ENCODE measurements at places on chromosomes 12 and 14.

DNA sequence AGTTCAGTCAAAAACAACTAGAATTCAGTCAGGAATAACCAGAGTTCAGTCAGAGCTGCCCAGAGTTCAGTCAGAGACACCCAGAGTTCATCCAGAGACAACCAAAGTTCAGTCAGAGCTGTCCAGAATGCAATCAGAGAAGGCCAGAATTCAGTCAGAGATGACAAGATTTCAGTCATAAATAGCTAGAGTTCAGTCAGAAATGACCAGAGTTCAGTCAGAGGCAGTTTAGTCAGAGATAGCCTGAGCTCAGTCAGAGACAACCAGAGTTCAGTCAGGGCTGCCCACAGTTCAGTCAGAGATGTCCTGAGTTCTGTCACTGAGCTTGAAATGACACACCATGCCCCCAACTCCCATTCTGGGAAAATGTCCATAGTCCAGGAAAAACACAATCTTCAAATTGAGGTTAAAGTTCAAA, 1102.8 kb downstream of the BCL11B start:
- DNase-seq = no peak

GRCh38 chr12:47087088-47087688, 7.4 kb upstream of the AMIGO2 start:
- no peak for DNase-seq

DNA sequence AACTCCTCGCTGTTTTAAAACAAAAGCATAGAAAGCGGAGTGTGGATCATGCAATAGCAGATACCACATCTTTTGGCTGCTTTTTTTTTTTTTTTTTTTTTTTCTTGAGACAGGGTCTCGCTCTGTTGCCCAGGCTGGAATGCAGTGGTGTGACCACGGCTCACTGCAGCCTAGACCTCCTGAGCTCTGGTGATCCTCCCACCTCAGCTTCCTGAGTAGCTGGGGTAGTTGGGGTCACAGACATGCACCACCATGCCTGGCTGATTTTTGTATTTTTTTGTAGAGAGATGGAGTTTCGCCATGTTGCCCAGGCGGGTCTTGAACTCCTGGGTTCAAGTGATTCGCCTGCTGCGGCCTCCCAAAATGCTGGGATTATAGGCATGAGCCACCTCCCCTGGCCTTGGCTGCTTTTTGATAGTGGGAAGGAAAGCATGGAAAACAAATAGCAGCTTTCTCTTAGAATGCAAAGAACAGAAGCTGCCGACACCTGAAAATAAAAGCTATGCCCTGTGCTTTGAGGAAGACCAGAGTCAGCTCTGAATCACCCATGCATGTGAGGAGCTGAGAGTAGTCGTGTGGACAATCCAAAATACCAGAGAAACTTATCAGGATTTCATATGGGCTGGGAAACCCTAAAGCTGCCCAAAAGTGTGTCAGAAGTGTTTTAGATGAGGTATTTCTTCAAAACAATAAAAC, 3.6 kb upstream of the ELK3 start:
- DNase-seq = no peak

DNA sequence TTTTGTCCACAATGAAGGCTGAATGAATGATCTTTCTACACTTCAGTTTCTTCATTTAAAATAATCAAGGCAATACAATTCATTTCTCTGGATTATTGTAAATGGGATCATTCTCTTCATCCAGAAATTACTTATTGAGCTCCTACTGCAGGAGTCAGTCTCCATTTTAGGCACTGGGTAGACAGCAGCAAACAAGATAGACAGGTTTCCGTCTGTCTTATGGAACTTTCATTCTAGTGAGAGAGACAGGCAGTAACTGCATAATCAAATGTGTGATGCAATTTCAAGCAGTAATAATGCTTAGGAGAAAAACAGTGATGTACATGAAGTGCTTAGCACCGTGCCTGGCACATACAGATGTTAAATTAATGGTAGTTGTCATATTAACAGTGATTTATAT, 118.9 kb downstream of the SUDS3 start:
- DNase-seq = no peak

- DNase-seq = no peak
These were observed 43.9 kb downstream of the SLC15A4 start for GRCh38 chr12:128779901-128780300.

DNA sequence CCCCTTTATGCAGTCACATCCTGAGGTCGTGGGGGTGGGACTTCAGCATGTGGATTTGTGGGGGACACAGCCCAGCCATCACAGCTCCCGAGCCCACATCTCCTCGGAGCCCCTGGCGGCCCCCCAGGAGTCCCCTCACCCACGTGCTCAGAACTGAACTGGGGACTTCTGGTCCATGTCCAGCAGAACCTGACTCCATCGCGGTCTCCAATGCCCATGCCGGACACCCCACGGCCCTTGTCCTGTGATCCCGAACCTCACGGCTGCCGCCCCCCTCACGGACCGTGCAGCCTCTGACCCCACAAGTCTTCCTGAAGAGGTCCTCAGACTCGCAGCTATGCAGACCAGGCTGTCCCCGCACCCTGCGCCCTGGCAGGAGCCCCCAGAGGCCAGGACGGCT, 13.5 kb upstream of the FBRSL1 start:
- no peak for DNase-seq

GRCh38 chr12:69927164-69927563, 102.1 kb downstream of the MYRFL start:
- DNase-seq = no peak

- DNase-seq = no peak
These were observed 319.4 kb downstream of the CACNA1C start for GRCh38 chr12:2372178-2372577.

- no peak for DNase-seq
These were observed 112.5 kb downstream of the MED13L start for GRCh38 chr12:116165036-116165425.

DNA sequence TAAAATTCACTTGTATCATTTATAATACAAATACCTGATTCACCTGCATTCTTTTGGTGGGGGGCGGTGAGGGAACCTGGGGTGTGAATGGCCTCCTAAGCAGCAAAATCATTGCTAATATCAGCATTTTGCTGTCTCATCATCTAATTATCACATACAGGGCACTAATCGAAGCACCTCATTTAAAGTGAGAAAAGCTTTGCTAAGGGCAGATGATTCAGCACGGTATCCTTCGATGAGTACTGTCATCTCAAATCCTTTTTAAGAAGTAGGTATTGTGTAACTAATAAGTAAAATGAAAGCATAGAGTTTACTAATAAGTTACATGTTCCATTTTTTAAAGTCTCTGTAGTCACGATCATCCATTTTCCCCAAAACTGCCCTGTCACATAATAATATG, 278.1 kb upstream of the SOX5 start:
- no peak for DNase-seq

DNA sequence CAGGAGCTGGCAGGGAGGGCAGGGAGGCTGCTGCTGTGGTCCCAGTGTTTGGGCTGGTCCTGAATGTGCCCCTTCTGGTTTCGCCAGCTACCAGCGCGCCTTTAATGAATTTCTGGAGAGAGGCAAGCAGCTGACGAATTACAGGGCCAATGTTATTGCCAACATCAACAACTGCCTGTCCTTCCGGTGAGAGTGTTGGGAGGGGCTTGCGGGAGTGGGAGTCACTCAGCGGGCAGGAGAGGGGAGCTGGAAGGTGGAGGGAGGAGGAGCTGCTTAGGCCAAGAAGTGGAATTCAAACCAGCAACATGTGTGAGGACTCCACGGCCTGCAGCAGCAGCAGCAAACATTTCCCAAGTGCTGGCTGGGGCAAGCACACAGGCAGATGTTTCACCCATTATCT, 7.7 kb downstream of the TNFAIP2 start:
- no peak for DNase-seq

- no peak for DNase-seq
These were observed 1163.7 kb downstream of the AACS start for GRCh38 chr12:126228936-126229335.

DNA sequence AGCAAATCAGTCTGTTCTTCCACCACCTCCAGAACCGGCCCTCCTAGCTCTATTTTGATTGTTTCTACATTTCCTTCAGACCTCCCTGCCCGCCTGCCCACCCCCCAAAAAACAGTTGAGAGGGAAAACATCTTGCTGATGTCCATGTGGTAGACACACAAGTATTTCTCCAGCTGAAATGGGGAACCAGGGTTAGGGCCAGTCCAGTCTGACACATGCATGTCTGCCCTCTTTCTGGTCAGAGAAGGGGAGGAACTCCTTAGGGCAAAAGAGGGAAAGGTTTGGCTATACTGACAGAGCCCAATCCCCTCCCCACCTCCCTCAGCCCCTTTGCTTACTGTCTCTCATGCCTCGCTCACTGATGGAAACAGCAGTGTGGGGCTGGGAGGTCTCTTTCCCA, 3.4 kb downstream of the CD9 start:
- no peak for DNase-seq

- no peak for DNase-seq
These were observed 314.3 kb upstream of the OR4E1 start for GRCh38 chr14:21987937-21988336.

GRCh38 chr12:125528281-125528680, 463.0 kb downstream of the AACS start:
- DNase-seq = no peak

GRCh38 chr14:64954491-64955240, 12.1 kb upstream of the GPX2 start:
- DNase-seq = no peak

DNA sequence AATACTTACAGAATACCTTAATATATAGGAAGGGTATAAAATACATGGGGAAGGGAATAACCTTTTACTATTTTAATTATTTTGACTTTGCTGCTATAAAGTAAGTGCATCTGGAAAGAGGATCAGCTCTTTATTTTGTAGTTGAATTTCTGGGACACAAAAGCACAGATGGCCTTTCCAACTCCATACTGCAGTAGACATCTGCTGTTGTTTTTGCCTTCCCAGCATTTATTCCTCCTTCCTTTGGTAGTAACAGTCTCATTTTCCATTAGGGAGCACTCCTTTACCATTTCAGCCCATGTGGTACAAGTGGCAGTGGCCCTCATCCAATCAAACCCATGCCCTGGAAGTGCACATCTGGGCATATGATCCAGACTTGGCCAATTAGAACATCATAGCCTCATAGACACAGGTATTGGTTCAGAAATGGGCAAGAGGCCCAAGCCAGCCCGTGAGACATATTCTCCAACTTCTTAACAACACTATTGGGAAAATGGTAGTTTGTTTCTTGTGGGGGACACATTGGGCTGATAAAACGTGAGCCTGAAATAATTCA, 64.8 kb upstream of the YARS2 start:
- DNase-seq = no peak
